Activated CD8-positive, alpha-beta memory T cell treated with anti-CD3 and anti-CD28 coated beads, Interleukin-2, amount 10 ng/mL, durations not matched to agents 7 days and 5 days (primary cell): ENCODE measurements at places on chromosomes 7 and 10. TPM values are rescaled to one million over a fixed set of nuclear protein-coding genes. Genes with fewer than 3 reads are reported as not detected.

Gene PDE6C
- total RNA-seq = not detected

Gene SLC39A12
- not detected for total RNA-seq

Gene EGFR
- not detected for total RNA-seq

Gene TAS2R41
- total RNA-seq = not detected

Gene RASA4
- total RNA-seq = 29.2 TPM

Gene LRRC61
- 24.7 TPM for total RNA-seq

Gene FAM24B
- total RNA-seq = 17.7 TPM

Gene ECHDC3
- total RNA-seq = 0.16 TPM

Gene RBP3
- total RNA-seq = not detected

Gene FAM25A
- total RNA-seq = not detected

Gene MINDY4
- 1.3 TPM for total RNA-seq

Gene CALHM3
- total RNA-seq = not detected

Gene TNKS2
- total RNA-seq = 26.6 TPM

Gene SAMD9L
- total RNA-seq = 119 TPM

Gene NUDCD3
- total RNA-seq = 101 TPM

Gene FAM25G
- total RNA-seq = not detected

Gene HEPACAM2
- not detected for total RNA-seq

Gene BLNK
- not detected for total RNA-seq

Gene AKR1B15
- total RNA-seq = not detected

Gene CADPS2
- not detected for total RNA-seq

Gene VAX1
- total RNA-seq = not detected

Gene PITX3
- total RNA-seq = not detected

Gene UNCX
- not detected for total RNA-seq

Gene STEAP2
- not detected for total RNA-seq

Gene IL2RA
- total RNA-seq = 302 TPM

Gene DGKB
- total RNA-seq = not detected

Gene IKZF1
- 374 TPM for total RNA-seq

Gene ZKSCAN1
- 58.6 TPM for total RNA-seq

Gene PLCE1
- 0.06 TPM for total RNA-seq

Gene FBXL13
- 0.18 TPM for total RNA-seq

Gene SCIN
- total RNA-seq = 1.0 TPM

Gene CPVL
- total RNA-seq = 1.8 TPM

Gene KCP
- total RNA-seq = 0.20 TPM

Gene MUC12
- total RNA-seq = 0.64 TPM

Gene BUD23
- total RNA-seq = 72.7 TPM

Gene TCAF2
- total RNA-seq = 20.8 TPM

Gene MACROH2A2
- total RNA-seq = 7.4 TPM

Gene TSPAN12
- total RNA-seq = not detected

Gene INHBA
- total RNA-seq = not detected

Gene RAMP3
- not detected for total RNA-seq

Gene TBRG4
- total RNA-seq = 152 TPM

Gene RELN
- total RNA-seq = not detected

Gene SLC18A3
- total RNA-seq = not detected

Gene MIOS
- total RNA-seq = 38.7 TPM

Gene NPY
- total RNA-seq = not detected

Gene PNLIPRP3
- total RNA-seq = not detected

Gene ITGA8
- not detected for total RNA-seq

Gene TRRAP
- total RNA-seq = 56.8 TPM

Gene SSC4D
- 0.23 TPM for total RNA-seq
